ENCODE measurements at places on chromosomes 1 and 21. TPM values are rescaled to one million over a fixed set of nuclear protein-coding genes. Genes with fewer than 3 reads are reported as not detected.

- H3K36me3 ChIP-seq: peaks cover 40% of the 10 kb centered on the region
- H3K27ac ChIP-seq: no peak overlapping the region
- DNase-seq: no peak
- peaks cover 33% of the 10 kb centered on the region for H3K4me1 ChIP-seq
- H3K4me3 ChIP-seq: no peak overlapping the region
Measured at GRCh38 chr1:1332031-1332755, 1.1 kb downstream of the TAS1R3 start.

DNA sequence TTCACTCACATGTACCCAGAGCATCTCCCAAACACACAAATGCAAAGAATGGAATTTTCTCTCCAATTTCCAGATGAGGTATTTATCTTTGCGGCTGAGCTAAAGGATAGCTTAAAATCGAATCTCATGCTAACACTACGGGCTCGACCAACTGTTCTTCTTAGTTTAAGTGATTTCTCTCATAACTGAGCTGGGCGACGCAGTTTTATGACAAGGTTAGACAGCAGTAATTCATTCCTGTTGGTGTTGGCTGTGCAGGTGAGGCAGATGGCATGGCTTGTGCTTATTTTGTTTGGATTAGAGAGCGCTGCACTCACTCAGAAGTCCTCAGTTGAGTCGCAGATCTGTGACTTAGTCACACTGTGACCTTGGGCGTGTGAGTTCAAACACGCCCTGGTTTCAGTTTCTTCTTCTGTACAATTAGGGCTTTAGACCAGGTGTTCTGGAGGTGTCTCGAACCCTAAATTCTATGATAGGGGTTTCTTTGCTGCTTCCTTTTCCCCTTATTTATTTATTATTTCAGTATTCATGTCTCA, 41.5 kb upstream of the MRPS6 start:
- DNase-seq: no peak
- H3K4me3 ChIP-seq: no peak overlapping the region
- H3K4me1 ChIP-seq: peaks cover 6% of the 10 kb centered on the region
- H3K27ac ChIP-seq: no peak overlapping the region

DNA sequence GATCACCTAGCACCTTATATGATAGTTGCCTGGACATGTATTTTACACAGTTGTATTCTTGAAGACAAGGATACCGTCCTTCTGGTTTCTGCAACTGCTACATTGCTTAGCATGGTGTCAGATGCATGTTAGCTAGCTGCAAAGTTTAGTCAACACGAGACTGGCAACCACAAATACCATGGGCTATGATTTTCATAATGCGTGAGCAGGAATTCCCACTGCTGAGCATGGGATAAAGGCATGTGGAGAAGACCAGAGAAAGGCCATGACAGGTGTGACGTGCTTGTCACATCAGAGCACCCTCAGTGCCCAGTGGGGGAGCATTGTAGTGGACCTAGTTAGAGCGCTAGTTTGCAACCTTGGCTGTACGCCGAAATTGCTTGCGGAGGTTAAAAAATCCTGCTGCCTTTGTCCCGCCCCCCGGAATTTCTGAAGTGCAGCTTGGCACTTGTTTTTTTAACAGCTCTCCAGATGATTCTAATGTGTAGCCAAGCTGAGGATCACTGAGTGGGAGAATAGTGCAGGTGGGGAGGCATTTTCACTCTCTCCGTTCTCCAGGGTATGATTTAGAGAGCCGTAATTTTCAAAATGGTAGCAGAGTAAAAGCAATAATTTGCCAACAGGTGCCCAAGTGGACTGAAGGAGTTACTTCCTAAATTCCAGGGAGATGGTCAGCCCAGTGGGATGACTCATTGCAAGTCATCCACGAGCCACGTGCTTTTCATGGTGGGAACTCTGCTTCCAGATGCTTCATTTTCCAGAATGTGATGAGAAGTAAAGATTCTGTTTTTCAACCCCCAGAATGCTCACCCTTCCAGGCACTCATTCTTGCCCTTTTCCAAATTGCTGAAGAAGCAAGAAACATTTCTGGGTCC, 81.0 kb downstream of the CNIH3 start:
- no peak for DNase-seq
- H3K4me3 ChIP-seq: no peak overlapping the region
- no peaks in the 10 kb centered on the region for H3K36me3 ChIP-seq
- H3K27ac ChIP-seq: no peak overlapping the region

FAM177B gene
- total RNA-seq: not detected

- no peak overlapping the region for H3K27ac ChIP-seq
- peaks cover 18% of the 10 kb centered on the region for H3K4me1 ChIP-seq
- no peak overlapping the region for H3K4me3 ChIP-seq
- H3K36me3 ChIP-seq: no peaks in the 10 kb centered on the region
- H3K27me3 ChIP-seq: no peaks in the 10 kb centered on the region
Measured at GRCh38 chr1:89025928-89026327, 3.3 kb upstream of the GBP3 start.

CPLANE2 gene
- total RNA-seq: not detected

SMPDL3B gene
- total RNA-seq: not detected

ID3 gene
- total RNA-seq: 120 TPM

GRCh38 chr1:25926731-25927496, 20.7 kb upstream of the STMN1 start:
- no peak overlapping the region for H3K4me3 ChIP-seq
- no peaks in the 10 kb centered on the region for H3K36me3 ChIP-seq
- DNase-seq: no peak

SLC1A7 gene
- 0.29 TPM for total RNA-seq

SERPINC1 gene
- total RNA-seq: not detected

ANGPTL1 gene
- 5.5 TPM for total RNA-seq

HES3 gene
- not detected for total RNA-seq

DMBX1 gene
- not detected for total RNA-seq

- no peak overlapping the region for H3K4me3 ChIP-seq
- H3K27ac ChIP-seq: no peak overlapping the region
- no peaks in the 10 kb centered on the region for H3K36me3 ChIP-seq
- DNase-seq: no peak
Measured at GRCh38 chr1:73537400-73537799, 660.6 kb downstream of the LRRIQ3 start.

LIN9 gene
- 45.5 TPM for total RNA-seq

DNA sequence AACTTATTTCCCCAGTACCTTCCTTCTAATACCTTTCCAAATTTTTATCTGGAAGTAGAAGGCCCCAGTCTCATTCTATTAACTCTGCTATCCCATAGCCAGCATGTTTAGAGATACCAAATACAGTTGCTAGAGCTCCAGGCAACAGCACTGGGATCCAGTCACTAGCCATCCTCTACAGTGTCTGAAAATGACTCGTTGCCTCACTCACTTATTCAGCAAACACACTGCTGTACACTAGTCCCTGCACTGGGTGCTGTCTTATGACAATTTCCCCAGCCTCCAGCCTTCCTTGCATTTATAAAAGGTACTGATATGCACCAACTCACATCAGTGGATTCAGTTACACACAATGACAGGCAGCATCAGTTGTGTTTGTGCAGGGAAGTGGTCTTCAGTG, 179.0 kb downstream of the DSCAM start:
- no peaks in the 10 kb centered on the region for H3K36me3 ChIP-seq
- no peak for DNase-seq
- H3K4me1 ChIP-seq: no peaks in the 10 kb centered on the region
- no peaks in the 10 kb centered on the region for H3K27me3 ChIP-seq

Measured in stomach (tissue), 19 donors.